ENCODE measurements at places on chromosomes 5 and 9.

- no peak for DNase-seq
These were observed 154.3 kb upstream of the ZNF618 start for GRCh38 chr9:113721856-113722255.

GRCh38 chr5:37900692-37901091, 60.9 kb upstream of the GDNF start:
- peak; percentile 66 for DNase-seq

DNA sequence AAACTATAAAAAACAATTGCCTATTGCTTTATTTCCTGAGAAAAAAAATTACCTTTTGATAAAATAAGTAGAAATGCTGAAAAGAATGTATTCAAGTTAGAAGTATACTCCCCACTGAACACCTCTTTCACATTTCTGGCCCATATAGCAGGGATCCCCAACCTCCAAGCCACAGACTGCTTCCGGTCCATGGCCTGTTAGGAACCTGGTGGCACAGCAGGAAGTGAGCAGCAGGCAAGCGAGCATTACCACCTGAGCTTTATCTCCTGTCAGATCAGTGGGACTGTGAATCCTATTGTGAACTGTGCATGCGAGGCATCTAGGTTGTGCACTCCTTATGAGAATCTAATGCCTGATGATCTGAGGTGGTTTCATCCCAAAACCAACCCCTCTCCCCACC, 563.9 kb downstream of the RAB3C start:
- DNase-seq, result no peak

DNA sequence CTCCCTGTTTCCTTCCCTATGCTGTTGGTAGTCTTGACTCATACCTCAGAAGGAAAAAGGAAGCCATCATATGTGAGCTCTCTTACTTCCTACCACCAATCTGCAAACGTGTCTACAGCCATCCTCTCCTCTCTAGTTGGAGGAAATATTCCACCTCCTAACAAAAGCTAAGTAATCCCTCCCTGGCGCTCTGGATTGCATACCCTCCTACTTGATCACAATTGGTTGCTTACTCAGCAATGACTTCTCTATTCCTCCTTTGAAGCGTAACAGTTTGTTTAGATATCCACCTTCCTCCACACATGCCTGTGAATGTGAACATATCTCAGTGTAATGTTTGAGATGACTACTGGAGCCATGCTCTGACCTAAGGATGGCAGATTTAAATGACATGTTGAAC, 18.2 kb downstream of the RUSC2 start:
- no peak for DNase-seq

GRCh38 chr5:158967541-158967940, 132.2 kb downstream of the EBF1 start:
- DNase-seq, result no peak

DNA sequence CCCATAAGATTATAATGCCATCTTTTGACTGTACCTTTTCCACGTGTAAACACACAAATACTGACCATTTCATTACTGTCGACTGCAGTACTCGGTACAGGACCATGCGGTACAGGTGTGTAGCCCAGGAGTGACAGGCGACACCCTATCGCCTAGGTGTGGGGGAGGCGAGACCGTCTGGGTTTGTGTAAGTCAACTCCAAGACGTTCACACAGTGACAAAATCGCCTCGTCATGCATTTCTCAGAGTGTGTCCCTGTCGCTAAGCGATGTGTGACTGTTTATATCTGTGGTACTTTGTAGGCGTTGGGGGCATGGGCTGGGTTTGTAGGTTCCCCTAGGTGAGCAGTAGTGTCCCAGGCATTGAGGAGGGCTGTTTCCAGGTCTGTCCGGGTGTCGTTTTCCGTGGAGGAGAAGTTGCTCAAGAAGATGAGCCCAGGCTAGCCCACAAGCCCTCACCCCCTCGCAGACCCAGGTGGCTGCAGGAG, 20.3 kb downstream of the NEK6 start:
- no peak for DNase-seq

DNA sequence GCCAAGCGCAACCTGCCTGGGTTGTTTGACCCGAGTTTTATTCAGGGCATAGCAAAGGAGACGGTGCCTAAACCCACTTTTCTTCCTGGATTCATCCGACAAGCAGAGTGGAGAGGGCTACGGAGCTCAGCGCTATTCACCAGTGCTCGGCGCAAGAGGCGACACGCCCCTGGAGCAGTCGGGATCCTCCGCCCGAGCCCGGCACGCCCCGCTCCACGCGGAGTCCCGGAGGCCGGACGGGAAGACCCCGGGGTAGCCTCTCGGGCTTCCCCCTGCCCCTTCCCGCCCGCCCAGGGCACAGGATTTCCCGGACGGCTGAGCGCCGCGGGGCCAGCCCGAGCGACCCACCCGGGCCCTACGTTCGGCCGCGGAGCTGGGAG, 427 bp downstream of the SERINC5 start:
- peak; percentile 84 for DNase-seq

- DNase-seq, result no peak
These were observed 3.7 kb downstream of the IPPK start for GRCh38 chr9:92666236-92666635.

DNA sequence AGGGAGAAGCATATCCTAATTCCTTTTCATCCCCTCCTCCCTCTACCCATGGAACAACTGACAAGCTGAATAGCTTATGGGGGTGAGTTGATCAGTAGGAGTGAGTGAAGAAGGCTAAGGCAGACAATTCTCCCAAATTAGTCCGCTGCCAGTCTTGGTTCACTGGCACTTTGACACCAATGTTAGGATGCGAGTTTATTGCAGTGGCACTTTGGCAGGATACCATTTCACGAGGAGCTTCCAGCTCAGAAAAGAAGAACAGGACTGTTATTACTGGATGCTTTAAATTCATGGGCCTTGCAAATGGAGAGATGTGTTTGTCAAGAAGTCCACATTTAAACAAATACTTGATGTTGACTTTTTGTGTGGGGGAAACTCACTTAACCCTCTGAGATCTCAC, 427.6 kb downstream of the NR2F1-AS1 start:
- no peak for DNase-seq

DNA sequence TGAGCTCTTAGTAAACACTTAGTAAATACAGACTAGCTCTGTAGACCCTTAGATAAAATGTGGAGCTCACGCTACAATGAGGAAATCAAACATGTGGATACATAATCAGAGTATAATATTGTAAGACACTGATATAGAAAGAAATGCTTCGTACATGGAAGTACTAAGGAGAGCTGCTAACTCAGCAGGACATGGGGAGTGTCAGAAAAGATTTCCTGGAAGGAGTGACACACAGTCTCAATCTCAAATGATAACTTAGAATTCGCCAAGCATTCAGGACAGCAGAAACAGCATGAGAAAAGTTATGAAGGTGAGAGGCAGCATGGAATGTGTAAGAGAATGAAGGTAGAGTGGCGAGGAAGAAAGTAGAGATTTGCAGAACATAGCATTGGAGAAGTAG, 80.8 kb downstream of the ZNF622 start:
- no peak for DNase-seq

DNA sequence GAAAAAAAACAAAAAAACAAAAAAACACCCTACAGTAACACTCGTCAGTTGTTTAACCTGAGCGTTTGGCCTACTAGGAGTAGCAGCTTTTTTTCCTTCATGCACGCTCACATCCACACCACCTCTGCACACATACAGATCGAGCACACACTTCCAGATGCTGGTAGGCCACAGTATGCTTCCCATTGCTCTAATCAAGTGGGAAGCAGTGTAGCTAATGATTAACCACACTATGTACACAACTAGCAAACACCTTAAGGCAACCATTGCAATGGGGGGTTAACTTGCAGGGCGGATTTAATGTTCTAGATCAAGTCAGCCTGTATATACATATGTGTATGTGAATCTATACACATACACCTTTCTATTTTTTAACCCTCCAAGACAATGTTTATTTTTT, 65.5 kb upstream of the GLRX start:
- no peak for DNase-seq

- DNase-seq, result no peak
These were observed 439.3 kb downstream of the MAT2B start for GRCh38 chr5:163944738-163945137.

GRCh38 chr5:75380099-75380498, 43.1 kb downstream of the HMGCR start:
- no peak for DNase-seq

DNA sequence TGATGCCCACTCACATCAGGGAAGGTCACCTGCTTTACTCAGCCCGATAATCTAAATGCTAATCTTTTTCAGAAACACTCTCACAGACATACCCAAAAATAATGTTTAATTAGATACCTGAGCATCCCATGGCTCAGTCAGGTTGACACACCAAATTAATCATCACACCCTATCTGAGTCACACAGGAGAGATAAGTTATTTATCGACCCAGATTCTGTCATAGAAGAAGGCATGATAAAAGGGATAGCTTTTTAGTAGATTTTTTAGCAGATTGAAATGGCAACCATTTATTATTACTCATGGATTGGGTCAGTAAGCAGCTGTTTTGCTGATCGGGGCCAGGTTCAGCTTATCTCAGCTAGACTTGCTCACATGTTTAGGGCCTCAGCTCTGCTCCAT, 97.8 kb upstream of the TYRP1 start:
- DNase-seq, result no peak

GRCh38 chr5:57989378-57989777, 470.5 kb downstream of the PLK2 start:
- DNase-seq, result no peak

DNA sequence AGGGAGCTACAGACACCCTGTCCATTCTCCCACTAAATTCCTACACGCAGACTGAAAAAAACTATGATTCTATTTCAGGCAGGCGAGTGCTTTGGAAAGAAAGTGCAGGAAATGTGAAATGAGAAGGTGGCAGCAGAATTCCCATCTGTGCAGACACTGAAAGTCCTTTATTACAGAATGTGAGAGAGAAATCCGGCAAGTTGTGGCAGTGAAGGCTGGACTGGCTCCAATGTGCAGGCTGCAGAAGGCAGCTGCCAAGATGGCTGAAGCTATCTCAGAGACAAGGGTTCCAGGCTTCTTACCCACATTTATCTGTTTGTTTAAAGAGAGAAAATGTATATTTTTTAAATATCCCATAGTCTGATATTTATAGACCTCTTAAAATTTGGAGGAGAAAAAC, 161.8 kb upstream of the VLDLR start:
- no peak for DNase-seq

DNA sequence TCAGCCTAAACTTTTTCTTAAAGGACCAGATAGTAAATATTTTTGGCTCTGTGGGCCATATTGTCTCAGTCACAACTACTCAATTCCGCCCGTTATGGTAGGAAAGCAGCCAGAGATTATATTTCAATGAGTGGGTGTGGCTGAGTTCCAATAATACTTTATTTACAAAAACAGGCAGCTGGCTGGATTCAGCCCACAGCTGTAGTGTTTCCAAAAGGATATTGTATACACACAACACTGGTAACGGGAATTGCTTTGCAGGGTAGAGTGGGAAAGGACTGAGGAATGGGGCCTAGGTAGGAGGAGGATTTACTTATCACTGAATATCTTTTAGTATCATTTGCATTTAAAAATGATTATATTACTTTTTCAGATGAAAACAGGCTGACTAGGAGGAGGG, 21.0 kb downstream of the GCNT4 start:
- DNase-seq, result no peak
